ENCODE measurements at places on chromosomes 7 and 10. TPM values are rescaled to one million over a fixed set of nuclear protein-coding genes. Genes with fewer than 3 reads are reported as not detected.

Gene SDK1
- 4.3 TPM for total RNA-seq

Gene HOXA10
- total RNA-seq = not detected

Gene NSUN5
- total RNA-seq = 10.7 TPM

DNA sequence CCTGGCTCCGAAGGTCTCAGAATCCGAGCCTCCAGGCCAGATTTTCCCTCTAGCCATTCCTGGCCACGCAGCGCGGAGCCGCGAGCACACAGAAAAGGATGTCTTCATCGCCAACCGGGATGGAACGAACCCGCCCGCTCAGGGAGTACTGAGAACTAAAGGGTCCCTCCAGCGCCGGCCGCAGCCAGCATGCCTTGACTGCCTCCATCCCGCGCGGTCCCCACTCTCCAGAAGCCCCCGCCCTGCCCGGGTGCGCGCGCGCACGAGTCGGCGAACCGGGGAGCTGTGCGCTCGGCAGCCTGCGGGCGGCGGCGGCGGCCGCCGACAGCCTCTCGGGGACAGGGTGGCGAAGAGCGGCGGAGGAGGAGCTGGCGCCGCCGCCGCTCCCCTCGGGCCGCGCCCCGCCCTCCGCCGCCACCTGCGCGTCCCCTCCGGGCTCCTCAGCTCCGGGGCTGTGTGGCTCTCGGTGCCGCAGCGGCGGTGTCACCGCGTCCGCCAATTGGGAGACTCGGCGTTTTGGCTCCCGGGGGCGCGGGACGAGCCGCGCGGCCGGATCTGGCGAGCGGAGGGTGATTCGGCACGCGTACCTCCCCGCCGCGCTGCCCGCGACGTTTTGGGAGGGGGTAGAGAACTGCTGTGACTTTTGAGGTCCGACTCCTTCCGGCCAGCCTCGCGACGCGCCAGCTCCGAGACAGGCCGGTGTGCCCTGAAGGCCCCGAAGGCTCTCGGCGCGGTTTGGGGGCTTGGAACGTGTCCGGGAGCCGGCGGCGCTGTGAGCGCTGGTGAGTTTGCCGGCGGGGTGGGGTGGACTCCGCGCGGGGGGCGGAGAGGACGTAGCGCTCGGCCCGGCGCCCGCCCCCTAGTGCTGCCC is 453 bp upstream of the GALNT17 start:
- H3K36me3 ChIP-seq = peaks cover 10% of the 10 kb centered on the region
- peaks cover 8% of the 10 kb centered on the region for H3K27me3 ChIP-seq
- H3K4me1 ChIP-seq = no peaks in the 10 kb centered on the region
- no peak overlapping the region for H3K27ac ChIP-seq
- H3K4me3 ChIP-seq = no peak overlapping the region

- H3K36me3 ChIP-seq = no peaks in the 10 kb centered on the region
- H3K4me1 ChIP-seq = no peaks in the 10 kb centered on the region
- no peak overlapping the region for H3K27ac ChIP-seq
- H3K27me3 ChIP-seq = peaks cover 4% of the 10 kb centered on the region
- peak; percentile 76 for DNase-seq
- H3K4me3 ChIP-seq = no peak overlapping the region
Observed at GRCh38 chr7:127107601-127108007, 145.1 kb downstream of the GRM8 start.

GRCh38 chr10:58693919-58694318 is 181.2 kb downstream of the BICC1 start:
- no peaks in the 10 kb centered on the region for H3K4me1 ChIP-seq
- no peak overlapping the region for H3K4me3 ChIP-seq
- H3K36me3 ChIP-seq = no peaks in the 10 kb centered on the region
- DNase-seq = no peak
- no peak overlapping the region for H3K27ac ChIP-seq
